HS-5 (cell line): ENCODE measurements at places on chromosomes 13 and 19.

DNA sequence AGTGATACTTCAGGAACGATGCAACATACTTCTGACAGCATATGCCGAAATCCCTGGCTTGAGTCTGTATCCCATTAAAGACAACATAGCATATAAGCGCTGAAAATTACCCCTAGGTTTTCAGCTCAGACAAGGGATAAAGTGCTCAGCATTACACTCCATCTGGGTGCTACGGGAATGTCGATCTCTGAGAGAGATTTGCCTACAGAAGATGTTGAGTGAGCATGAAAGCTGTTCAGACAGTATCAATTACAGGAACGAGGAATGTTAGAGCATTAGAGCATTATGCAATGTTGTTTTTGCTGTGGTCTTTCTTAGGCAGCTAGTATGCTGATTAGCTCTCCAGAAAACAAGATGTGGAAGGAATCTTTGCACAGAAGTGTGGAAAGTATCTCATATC lies 484.5 kb downstream of the LIG4 start:
- no peak for DNase-seq

DNA sequence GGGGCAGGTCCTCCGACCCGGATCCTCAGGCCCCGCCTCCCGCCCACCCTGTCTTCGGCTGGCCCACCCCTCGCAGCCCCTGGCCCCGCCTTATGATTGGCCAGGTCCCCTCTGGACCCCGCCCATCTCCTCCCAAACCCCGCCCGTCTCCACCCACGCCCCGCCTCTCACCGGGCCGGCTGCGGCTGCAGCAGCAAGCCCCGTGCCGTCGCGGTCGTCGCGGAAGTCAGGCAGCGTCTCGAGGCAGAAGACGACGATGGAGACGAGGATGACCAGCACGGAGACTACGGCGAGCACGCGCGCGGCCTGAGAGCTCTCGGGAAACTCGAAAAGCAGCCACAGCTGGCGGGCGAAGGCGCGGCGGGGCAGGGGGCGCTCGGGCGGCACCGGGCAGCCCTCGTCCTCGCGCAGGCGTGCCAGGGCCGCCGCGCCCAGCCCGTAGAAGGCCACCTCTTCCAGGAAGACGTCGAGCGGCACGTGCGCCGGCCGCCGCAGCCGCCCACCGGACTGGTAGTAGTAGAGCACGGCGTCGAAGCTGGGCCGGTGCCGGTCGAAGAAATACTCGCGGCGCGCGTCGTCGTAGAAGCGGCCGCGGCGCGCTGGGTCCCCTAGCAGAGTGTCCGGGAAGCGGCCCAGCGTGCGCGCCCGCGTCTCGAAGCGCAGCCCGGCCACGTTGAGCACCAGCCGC lies 495 bp downstream of the KCNA7 start:
- no peak for DNase-seq

DNA sequence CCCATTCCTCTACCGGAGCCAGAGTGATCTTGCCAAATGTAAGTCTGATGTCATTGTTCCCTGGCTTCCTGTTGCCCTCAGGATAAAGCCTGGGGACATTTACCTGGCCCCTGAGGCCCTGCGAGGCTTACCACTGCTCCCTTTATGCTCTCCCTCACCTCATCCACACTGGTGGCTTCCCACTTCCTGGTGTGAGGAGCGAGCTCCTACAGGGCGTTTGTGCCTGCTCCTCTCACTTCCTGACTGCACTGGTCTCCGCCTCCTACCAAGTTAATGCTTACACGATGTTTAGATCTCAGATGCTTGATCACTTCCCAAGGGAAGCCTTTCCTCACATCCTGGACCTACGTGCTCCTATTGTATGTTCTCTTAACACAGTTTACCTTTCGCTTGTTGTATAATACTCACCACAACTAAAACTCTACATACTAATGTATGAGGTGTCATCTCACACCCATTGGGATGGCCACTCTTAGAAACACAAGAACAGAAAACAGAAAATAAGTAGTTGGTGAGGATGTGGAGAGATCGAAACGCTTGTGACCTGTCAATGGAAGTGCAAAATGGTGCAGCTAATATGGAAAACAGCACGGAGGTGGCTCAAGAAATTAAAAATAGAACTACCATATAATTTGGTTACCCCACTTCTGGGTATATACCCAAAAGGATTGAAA lies 177.6 kb downstream of the SHISA2 start:
- no peak for DNase-seq

- DNase-seq, result no peak
Observed at GRCh38 chr19:1053176-1054101, 13.5 kb upstream of the ARHGAP45 start.

GRCh38 chr13:110572778-110573118 lies 11.2 kb upstream of the RAB20 start:
- DNase-seq, result no peak

GRCh38 chr19:29623726-29624488 lies 17.8 kb downstream of the POP4 start:
- no peak for DNase-seq

DNA sequence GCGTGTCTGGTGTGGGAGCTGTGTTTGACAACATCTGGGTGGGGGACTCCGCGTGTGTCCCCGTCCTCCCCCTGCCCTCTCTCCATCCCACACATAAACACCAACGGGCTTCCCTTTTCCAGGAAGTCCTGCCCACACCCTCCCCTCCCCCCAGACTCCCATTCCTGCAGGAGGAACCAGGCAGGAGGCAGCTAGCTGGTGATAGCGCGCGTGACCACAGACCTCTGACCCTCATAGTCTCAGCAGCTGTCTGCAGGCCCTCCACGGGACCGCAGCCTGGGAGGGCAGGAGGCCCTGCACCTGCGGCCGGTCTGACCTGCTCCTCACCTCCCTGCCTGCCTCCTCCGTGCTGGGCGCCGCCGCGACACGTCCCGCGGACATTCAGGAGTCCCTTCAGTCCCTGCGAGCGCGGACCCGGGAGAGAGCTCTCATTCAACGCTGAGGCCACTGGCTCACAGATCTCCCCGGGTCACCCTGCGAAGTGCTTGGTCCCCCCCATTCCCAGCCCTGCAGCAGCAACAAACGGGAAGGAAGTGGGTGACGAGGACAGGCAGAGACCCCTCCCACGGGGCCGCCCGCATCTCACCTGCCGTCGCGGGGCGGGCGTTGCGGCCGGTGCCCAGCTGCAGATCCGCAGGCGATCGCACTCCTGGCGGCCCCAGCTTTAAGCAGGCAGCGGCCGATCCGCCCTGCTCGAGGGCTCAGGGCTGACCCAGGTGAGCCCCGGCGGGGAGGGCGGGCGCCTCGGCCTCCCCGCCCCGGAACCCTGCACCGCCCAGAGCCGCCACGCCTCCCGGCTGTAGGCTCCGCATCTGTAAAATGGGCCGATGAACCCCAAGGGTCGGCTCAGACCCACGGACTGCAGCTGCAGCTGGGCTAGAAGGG lies 1.1 kb upstream of the ACP5 start:
- no peak for DNase-seq

DNA sequence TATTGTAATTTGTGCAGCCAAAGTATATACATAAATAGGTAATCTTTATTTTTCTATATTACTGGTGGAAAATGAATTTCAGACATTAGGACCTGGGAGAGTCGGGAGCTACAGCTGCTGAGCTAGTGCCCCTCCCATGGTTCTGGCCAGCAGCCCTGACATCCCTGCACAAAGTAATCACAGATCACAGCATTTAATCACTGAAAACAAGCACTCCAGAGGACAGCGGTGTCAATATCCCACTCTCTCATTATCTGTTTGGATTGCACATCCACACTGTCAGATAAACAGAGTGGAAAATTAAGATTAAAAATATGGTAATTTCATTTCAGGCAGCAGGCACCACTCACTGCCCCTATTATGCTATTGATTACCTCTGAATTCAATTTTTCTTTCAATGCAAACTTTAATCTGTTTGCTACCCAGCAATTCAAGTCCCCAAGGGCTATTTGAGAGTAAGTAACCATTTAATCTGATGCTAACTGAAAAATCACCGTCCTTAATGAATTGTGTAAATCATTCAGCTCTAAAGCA lies 254.1 kb upstream of the SOX21 start:
- no peak for DNase-seq
